ENCODE measurements at places on chromosomes 3 and 15.
A peak's percentile ranks its signal among the peaks of the same experiment; 100 is the strongest.

- DNase-seq = no peak
Observed at GRCh38 chr3:186722457-186722856, 5.3 kb downstream of the KNG1 start.

GRCh38 chr15:73346735-73347312, 21.9 kb downstream of the HCN4 start:
- peak; percentile 93 for DNase-seq

DNA sequence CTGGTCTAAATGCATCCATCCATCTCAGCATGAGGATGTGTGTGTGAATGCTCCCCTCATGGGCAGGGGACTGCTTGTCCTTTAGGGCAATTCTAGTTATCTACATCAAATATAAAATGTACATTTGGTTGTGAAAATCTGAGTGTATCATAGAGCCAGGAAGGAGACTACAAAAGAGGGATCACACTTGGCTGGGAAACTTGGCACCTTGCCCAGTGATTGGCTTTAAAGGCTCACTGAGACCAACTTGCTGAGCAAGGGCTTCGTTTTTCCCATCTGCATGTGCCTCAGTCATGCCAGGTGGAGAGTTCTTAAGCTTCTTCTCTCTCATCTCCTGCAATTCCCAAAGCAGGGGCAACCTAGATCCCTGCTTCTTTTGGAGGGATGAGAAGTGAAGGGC, 5.2 kb downstream of the CAPN3 start:
- DNase-seq = no peak

DNA sequence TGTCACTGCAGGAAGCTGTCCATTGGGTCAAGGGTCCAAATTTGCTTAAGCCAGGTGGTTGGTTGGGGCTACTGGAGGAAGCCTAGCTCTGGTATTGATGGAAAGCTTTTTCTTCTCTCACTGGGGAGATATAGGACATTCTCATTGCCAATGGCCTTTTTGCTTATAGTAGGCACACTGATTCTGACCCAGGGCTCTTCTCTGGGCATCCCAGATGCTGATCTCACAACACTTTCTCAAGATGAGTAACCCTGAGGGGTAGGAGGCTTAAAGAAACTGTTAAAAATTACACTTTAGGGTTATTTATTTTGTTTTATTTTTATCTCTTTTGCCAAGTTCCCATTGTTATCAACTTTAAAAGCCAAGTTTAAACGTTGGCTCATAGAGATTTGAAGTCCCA, 337.8 kb downstream of the LRRC3B start:
- DNase-seq = no peak

GRCh38 chr3:54866251-54866650, 61.6 kb downstream of the LRTM1 start:
- no peak for DNase-seq

DNA sequence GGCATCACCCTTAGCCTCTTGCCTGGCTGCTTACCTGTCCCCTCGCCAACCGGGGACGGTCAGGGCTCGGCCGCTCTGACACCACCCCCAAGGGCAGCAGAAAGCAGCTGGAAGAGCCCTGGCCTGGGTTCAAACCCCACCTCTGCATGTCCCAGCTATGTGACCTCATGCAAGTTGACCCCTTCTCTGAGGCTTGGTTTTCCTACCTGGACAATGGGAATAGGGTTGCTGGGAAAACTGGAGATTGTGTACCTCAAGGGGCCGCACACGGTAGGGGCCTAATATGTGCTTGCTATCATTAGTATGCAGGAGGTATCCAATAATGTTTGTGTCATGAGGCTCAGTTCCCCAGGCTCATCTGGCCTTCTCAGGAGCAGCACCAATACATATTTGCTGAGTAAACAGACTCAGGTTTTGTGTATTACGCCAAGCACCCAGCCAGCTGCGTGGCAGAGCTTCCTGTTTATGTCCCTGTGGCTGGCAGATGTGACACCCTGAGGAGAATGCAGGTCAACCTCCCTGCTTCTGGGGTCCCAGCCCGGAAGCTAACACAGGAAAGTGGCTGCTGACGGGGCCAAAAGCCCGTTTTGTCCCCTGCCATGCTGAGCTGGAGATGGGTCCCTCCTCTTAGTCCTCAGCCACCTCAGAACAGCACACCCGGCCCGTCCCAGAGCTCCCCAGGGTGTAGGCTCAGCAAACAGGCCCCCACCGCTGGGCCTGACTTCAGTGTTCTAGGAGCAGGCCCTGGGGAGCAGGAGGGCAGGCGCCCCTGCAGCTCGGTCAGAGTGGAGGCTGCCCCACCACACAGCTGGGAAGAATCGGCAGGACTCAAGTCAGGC, 29.7 kb downstream of the PLXND1 start:
- DNase-seq = no peak

DNA sequence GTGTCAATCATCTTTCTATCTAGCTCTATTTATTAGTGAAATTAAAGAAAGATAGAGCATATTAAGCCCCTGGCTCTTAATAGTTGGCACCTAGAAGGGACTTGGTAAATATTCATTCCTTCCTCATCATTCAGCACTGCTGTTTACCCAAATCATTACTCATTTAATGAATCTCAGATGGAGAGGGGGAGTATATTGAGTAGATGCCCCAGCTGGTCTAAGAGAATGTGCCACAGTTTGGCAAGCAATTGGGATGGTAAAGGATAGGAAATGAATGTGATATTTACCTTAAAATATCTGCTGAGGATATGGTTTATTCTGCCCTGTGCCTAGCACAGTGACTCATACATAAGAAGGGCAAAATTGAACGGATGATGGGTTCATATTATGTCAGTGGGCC, 6.0 kb downstream of the IL1RAP start:
- no peak for DNase-seq

GRCh38 chr15:75451674-75452363, at the start of gene SIN3A:
TSS of gene SIN3A (minus strand) at chr15:75451690. CDS start at chr15:75430375, 21,315 bp downstream.
- peak; percentile 99 for DNase-seq

DNA sequence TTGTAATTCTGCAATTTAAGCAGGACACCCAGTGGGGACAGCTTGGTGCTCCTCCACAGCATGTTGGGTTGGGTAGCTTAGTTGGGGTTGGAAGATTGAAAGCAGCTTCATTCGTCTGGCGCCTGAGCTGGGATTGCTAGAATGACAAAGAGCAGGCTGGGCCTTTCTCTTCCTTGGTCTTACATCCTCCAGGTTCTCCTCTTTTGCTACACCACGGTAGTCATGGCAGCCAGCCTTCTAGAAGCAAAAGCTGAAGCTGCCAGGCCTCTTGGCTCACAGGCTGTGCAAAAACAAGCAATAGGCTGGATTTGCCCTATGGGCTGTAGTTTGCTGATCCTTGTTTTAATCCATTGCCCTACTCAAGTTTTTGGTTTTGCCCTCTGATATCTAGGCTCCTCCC, 3.2 kb upstream of the ANXA2 start:
- DNase-seq = no peak

- no peak for DNase-seq
Observed at GRCh38 chr3:177464392-177465256, 267.3 kb upstream of the TBL1XR1 start.

DNA sequence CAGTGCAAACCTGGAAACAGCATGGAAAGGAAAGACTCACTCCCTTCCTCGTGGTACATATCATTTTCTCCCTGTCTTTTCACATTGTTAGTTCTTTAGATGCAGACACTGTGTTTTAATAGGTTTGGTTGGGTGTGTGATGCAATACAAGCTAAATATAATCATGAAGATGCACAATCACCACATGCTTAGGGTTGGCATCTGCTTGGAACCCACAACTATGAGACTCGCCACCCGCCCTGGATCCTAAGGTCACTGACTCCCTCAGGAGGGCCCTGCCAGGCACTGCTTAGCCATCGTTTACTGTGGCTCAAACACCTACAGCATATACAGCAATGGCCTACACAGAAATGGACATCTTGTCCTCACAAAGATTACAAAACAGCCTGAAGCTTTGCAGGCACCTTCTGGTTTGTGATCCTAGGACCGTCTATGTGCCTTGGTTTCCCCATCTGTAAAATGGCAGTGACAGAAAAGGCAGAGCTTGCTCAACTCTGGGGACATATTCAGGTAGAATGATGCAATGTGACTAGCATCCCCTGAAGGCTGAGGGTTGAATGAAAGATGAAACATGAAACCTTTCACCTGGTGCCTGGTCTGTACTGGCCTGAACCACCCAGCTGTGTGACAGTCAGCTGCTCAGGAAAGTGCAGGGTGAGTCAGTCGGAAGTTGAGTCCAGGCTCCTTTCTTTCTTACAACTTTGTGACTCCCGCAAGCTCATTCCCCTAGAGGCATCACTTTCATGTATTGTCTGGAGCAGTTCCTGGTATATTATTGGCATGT, 123.6 kb upstream of the PFN2 start:
- DNase-seq = no peak

- no peak for DNase-seq
Observed at GRCh38 chr15:101651554-101652097, 555 bp downstream of the TM2D3 start.

- DNase-seq = no peak
Observed at GRCh38 chr3:63937661-63938651, 25.8 kb upstream of the SCAANT1 start.

GRCh38 chr15:87492321-87492720, 764.2 kb downstream of the NTRK3 start:
- no peak for DNase-seq

DNA sequence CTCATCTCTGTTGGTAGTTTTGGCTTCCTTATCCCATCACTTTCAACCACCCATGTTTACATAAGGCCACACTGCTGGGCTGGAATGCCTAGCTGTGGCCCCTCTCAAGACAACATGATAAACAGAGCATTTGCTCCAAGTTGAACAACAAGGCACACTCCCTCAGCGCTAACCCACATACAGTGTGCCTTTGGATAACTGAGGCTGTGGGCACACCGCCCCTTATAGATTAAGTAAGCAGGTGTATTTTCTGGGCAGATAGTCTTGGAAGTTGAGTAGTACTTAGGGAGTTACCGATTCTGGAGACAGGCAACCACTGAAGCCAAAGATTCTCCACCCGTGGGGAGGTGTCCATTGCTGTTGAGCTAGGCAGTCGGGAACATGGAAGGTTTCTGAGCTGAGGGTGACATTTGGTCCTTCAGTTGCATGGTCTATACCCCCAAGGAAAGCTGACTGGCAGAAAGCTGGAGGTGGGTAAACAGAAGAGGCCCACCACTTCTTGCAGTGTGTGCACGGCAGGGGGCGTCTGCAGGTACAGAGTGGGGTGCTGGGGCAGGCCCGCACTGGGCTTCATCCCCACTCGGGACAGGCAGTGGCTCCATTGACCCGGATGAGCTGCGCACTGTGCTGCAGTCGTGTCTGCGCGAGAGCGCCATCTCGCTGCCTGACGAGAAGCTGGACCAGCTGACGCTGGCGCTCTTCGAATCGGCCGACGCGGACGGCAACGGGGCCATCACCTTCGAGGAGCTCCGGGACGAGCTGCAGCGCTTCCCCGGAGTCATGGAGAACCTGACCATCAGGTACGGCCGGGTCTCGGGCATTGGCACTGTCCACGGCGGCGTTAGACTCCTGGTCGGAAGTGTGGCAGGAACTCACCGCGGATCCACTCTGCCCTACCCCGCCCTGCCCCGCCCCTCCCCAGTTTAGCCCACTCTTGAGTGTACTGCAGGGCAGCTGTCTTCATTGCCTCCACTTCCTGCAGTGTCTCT, 16.8 kb downstream of the NOX5 start:
- DNase-seq = peak; percentile 60

- no peak for DNase-seq
Observed at GRCh38 chr15:94682171-94682570, 450.8 kb downstream of the MCTP2 start.

- DNase-seq = peak; percentile 97
Observed at GRCh38 chr3:43286115-43286840, at the start of gene SNRK. TSS of gene SNRK (plus strand) at chr3:43286540. CDS start at chr3:43303204, 16,664 bp downstream.

DNA sequence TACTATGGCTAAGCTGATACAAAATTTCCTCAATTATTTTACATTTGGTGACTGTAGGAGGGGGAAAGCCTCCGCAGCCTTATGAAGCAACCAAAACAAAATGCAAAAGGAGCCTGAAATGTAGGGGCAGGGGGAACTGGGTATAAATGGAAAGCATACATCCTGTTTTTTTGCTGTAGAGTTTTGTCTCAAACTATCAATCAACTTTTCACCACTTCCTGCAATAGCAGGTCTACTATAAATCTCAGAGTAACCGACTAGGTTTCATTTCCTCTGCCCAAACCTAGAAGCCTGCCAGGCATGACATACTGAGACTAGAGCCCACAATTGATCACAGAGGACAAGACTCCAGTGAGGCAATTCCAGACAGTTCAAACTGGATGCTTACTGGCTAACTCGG, 91.3 kb downstream of the SHQ1 start:
- no peak for DNase-seq

DNA sequence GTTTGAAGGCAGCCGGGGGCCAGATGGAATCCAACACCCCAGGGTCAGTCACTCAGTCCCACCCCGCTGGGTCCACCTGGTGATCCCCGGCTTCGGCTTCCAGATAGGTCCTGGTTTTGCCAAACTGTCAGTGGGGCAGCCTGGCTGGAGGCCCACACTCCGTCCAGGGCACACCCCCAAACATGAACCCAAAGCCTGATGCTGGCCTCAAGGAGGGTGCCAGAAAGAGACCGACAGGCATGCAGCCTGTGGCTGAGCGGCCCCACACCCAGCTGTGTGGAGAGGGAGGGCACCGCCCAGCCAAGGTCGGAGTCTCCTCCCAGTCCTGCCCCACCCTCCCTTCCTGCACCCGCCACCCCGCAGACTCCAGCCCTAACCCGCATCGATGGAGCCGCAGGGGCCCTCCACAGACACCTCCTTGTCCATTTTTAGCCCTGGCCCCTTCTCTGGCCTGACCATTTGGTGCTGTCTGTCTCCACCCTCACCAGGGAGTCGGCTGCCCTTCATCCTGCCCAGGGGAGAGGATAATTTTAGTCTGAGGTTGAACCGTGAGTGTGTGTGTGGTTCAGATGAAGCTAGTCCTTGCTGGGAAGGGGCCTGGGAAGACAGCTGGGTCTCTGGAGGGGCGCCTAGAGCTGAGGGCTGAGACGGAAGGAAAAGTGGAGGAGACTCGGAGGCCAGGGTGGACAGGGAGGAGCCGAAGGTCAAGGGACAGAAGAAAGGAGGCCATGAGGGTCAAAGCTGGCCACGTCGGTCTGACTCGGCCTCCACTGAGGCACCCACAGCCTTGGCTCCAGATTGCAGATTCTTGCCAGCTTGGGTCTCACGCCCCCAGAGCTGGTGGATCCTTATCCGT, 23.1 kb downstream of the TNK2 start:
- DNase-seq = no peak

- no peak for DNase-seq
Observed at GRCh38 chr15:83855956-83856355, 202.0 kb downstream of the ADAMTSL3 start.

GRCh38 chr3:105812194-105812586, 56.6 kb downstream of the CBLB start:
- DNase-seq = no peak

- no peak for DNase-seq
Observed at GRCh38 chr3:13420831-13421765, 976 bp upstream of the NUP210 start.

- no peak for DNase-seq
Observed at GRCh38 chr3:2823031-2823430, 287.1 kb downstream of the IL5RA start.

GRCh38 chr3:136305879-136306278, 55.7 kb downstream of the PCCB start:
- no peak for DNase-seq
